ENCODE measurements at places on chromosomes 1 and 21.

- H3K36me3 ChIP-seq: peaks cover 96% of the 10 kb centered on the region
- H3K27ac ChIP-seq: peak overlapping the region; percentile 68
- H3K27me3 ChIP-seq: no peaks in the 10 kb centered on the region
- H3K4me3 ChIP-seq: no peak overlapping the region
Observed at GRCh38 chr1:19123837-19124236, 86.2 kb downstream of the UBR4 start.

DNA sequence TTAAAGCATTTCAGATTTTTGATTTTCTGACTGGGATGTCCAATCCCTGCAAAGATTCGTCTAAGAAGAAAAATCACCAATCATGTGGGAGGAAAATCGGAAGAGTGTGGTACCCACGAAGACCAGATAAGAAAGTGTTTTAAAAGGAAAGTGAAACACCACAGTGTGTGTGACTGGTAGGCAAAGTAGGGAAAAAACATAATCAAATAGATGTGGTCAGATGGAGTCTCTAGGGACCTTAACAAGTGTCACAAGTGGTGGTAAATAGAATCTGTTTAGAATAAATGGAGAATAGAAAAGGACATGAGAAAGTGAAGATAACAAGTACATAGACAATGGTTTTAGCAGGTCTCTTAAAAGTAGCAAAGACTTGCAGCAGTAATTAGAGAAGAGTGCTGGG lies 154.6 kb downstream of the SLC30A10 start:
- H3K27ac ChIP-seq: no peak overlapping the region
- DNase-seq: no peak
- H3K36me3 ChIP-seq: no peaks in the 10 kb centered on the region
- no peak overlapping the region for H3K4me3 ChIP-seq

DNA sequence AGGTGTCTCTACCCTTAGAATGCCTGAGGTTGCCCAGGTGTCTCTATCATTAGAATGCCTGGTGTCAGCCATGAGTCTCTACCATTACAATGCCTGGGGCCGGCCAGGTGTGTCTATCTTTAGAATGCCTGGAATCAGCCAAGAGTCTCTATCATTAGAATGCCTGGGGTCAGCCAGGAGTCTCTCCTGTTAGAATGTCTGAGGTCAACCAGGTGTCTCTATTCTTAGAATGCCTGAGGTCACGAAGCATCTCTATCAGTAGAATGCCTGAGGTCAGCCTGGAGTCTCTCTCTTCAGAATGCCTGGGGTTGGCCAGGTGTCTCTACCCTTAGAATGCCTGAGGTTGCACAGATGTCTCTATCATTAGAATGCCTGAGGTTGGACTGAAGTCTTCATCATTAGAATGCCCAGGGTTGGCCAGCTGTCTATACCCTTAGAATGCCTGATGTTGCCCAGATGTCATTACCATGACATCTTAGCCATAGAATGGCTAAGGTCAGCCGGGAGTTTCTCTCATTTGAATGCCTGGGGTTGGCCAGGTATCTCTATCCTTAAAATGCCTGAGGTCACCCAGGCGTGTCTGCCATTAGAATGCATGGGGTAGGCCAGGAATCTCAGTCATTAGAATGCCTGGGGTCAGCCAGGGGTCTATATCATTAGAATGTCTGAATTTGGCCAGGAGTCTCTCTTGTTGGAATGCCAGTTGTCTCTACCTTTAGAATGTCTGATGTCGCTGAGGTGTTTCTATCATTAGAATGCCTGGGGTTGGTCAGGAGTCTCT lies 44.0 kb downstream of the RNF187 start:
- peaks cover 2% of the 10 kb centered on the region for H3K4me1 ChIP-seq
- H3K27ac ChIP-seq: no peak overlapping the region
- H3K36me3 ChIP-seq: no peaks in the 10 kb centered on the region
- DNase-seq: no peak
- H3K4me3 ChIP-seq: no peak overlapping the region

DNA sequence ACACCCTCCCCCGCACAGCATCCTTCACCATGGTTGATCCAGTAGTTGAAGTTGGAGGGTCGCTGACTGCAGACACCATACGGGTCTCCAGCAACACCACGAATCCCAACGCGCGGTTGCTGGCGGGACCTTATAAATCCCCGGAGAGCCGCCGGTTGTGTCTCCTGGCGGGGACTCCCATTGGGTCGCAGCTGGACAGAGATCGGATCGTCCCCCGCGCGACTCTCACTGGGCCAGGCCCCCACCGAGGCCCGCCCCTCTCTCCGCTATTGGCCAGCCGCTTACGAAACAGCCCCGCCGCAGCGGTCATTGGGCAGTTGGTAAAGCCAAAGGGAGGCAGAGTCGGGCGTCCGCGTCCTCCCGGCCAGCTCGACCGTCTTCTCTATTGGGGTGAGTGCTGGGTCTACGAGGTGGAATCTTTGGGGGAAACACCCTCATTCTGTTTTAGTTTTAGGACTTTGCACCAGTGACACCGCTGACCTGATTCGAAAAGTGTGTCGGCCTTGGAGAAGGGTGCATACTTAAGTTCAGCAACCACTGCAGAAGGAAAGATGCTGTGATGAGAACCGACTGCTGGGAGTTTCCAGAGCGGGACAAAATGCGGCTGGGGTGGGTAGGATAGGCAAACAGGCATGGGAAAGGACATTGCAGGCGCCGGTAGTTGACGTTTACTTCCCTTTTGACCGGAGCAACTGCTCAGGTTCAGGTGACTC lies 27.4 kb downstream of the RABIF start:
- H3K27me3 ChIP-seq: peaks cover 64% of the 10 kb centered on the region
- H3K4me1 ChIP-seq: peaks cover 10% of the 10 kb centered on the region
- H3K4me3 ChIP-seq: peak overlapping the region; percentile 54

- H3K4me3 ChIP-seq: no peak overlapping the region
- no peaks in the 10 kb centered on the region for H3K27me3 ChIP-seq
- peaks cover 10% of the 10 kb centered on the region for H3K4me1 ChIP-seq
- no peak for DNase-seq
- H3K36me3 ChIP-seq: peaks cover 18% of the 10 kb centered on the region
Observed at GRCh38 chr1:34847094-34847493, 12.5 kb downstream of the SMIM12 start.

Data from activated CD4-positive, alpha-beta memory T cell treated with anti-CD3 and anti-CD28 coated beads, Interleukin-2, amount 10 ng/mL, durations not matched to agents 7 days and 5 days (primary cell).